ENCODE measurements at places on chromosomes 12 and 14.

DNA sequence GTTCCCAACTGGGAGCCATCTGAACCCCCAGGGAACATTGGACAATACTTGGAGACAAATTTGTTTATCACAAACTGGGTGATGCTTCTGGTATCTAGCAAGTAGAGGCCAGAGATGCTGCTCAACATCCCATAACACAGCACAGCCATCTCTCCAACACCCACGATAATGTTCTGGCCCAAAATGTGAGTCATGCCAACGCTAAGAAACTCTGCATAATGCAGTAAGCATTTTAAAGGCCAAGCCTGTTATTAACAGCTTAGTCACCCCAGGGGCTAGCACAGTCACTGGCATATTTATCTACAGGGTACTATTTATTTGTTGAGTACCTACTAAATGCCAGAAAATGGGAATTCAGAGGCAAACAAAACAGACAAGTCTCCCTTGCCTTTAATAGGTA, 873.1 kb upstream of the TMEM132C start:
- DNase-seq = no peak

- DNase-seq = no peak
These were observed 313.6 kb upstream of the RTL1 start for GRCh38 chr14:101217080-101217463.

GRCh38 chr14:34302654-34303053, 159.4 kb downstream of the SPTSSA start:
- no peak for DNase-seq

GRCh38 chr12:120048263-120048662, 59.2 kb downstream of the BICDL1 start:
- no peak for DNase-seq

DNA sequence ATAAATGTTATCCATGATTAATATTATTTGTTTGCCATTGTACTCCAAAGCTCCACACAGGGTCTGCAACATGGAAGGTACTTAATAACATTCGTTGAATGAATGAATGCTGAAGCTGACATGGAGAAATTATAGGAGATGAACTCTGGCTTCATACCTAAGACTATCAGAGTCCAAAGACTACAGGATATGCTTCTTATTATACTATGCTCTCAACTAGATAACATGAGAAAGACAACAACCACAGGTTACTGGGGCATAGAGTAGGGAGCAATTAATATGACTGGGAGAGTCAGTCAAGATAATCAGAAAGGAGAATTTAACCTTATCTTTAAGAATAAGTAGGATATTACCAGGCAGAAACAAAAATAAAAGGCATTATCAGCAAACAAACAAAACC, 236.3 kb upstream of the SOX5 start:
- DNase-seq = no peak

GRCh38 chr12:123058481-123058880, 78.0 kb downstream of the ARL6IP4 start:
- no peak for DNase-seq

GRCh38 chr14:89773644-89774316, 180.8 kb downstream of the EFCAB11 start:
- peak; percentile 30 for DNase-seq
